ENCODE measurements at places on chromosomes 11 and 22.

DNA sequence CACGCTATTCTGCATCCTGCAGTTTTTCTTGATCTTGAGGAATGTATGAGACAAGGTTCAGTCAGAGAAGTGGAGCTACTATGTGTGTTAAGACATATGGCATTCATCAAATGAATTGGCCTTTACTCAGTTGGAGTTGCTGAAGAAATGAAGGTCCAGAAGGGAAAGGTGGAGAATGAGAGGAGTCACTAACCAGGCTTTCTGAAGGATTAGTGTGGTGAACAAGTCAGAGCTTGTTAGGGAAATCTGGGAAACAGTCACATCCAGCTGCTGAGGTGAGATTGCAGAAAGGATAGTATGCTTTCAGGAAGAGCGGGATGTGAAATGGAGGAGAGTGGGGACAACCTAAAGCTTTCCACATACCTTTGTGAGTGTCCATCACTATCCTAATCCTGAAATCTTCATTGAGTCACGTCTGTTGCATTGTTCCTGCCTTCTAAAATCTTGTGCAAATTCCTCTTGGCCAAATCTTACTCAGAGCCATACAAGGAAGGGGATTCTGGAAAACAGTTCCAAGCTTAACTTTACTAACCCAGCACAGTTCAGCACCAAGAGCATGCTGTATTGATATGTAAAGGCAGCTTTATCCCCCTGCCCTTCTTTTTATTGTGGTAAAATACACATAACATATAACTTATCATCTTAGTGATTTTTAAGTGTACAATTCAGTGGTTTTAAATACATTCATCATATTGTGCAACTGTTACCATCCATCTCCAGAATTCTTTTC, 11.4 kb upstream of the PITPNB start:
- no peak for DNase-seq

DNA sequence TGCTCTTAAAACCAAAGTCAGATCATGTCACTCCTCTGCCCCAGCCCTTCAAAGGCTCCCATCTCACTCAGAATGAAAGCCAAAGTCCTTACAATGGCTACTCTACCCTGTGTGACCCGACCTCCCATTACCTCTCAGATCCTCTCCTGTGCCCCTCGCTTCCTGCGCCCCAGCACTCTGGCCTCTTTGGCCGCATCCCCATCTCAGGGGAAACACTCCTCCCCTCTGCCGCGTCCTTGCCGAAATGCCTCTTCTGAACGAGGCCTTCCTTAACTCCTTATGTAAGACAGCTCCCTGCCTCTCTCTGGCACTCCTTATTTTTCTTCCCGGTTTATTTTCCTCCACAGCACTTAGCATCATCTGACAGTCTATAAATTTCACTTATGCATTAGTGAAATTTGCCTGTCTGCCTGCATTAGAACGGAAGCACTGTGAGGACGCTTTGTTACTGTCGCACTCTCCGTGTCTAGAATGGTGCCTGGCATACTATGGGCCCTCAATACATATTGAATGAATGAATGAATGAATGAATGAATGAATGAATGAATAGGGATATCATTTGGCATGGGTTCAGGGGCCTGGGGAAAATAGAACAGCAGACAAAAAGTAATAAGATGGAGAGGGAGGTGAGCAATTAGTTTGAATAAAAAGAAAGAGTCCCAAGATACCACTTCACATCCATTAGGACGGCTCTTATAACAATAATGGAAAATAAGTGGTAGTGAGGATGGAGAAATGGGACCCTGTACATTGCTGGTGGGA, 137.8 kb downstream of the CEP164 start:
- DNase-seq: no peak

DNA sequence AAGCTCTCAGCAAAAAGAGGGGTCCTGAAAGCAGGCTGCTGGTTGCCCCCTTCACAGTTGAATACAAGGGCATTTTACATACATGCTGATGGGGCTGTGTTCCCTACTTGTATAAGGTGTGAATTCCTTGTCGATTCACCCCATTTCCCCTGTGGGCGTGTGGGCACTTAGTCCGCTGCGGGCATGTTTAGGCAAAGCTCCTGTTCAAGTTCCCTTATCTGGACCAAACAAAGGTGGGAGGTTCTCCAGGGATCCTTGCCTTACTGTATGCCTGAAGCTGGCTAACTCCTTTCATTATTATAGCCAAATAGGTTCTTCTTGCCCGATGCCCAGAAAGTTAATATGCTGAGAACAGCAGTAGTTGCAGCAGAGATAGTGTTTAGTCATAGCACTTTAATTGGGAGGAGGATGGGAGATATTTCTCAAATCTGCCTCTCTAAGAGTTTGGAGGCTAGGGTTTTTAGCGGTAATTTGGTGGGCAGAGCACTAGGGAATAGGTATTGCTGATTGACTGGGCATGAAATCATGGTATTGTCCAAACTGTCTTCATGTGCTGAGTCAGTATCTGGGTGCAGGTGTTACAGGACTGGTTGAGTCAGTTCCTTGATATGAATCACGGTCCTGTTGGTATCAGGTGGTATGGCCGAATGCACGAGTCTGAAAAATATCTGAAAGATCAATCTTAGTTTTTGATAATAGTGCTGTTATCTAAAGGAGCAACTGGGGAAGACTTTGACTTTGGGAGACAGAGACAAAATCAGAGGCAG, 32.7 kb downstream of the METTL15 start:
- DNase-seq: no peak

GRCh38 chr11:119584193-119585042, 144.6 kb downstream of the NECTIN1 start:
- DNase-seq: peak; percentile 25

- DNase-seq: no peak
These were observed 33.4 kb downstream of the GDPD5 start for GRCh38 chr11:75492181-75492820.

DNA sequence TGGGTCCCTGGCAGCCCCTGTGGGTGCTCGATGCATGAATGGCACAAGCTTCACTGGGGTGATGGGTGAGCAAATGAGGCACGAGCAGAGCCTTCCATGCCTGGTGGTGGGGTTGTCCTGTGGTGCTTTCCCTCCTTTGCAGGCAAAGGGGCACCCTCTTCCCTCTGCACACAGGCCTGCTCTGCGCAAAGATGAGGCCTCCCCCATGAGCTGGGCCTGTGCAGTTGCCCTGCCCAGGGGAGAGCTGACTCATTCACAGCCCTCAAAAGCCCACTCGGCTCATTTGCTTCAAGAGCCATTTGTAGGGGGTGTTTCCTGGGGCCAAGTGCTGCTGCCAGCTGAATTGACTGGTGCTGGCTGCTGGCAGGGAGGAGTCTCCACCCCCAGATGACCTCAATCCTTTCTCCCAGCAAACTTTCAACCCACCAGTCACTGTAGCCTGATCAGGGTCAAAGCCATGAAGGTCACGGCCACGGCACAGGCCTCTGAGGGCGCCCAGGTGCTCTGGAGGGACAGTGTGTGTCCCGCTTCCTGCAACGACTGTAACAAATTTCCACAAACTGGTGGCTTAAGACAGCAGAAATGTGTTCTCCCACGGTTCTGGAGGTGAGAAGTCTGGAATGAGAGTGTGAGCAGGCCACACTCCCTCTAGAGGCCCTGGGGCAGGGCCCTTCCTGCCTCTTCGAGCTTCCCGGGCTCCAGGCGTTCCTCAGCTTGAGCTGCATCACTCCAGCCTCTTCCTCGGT, 48.8 kb upstream of the ANO1 start:
- no peak for DNase-seq

GRCh38 chr11:26583550-26583949, 11.5 kb upstream of the MUC15 start:
- DNase-seq: no peak

GRCh38 chr11:133708547-133709051, 136.7 kb downstream of the SPATA19 start:
- DNase-seq: no peak

DNA sequence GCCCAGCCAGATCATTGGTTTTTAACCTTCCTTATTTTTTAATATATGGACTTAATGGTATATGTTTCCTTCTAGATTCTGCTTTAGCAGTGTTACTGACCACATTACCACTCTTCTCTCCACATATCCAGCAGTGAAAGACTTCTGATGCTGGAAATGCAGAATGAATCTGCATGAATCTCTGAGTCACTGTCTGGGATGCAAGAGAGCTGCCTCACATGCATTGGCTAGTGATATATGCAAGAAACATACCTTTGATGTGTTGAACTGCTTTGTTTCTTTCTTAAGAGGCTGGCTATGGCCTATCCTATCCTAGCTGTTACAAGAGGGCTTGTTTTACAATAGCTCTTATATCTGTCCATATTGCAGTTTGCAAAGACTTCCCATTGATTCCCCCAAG, 16.6 kb upstream of the AMPD3 start:
- DNase-seq: no peak

- DNase-seq: peak; percentile 60
These were observed 7.3 kb downstream of the STARD10 start for GRCh38 chr11:72786305-72787215.

DNA sequence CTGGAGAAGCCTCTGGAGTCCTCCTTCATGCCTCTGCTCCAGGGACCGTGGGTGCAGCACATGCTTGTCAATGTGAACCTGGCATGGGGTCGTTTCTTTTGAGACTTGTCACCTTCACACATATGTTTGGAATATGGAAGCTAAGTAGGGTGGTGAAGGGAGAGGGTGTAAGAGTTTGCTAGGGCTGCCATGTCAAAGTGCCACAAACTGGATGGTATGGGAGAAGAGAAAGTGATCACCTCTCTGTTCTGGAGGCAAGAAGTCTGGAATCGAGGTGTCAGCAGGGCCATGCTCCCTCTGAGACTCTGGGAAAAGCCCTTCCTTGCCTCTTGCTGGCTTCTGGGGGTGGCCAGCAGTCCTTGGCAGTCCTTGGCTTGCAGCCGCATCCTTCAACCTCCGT, 8.7 kb upstream of the TSPAN18 start:
- DNase-seq: no peak

GRCh38 chr11:68141246-68142027, 20.2 kb upstream of the CHKA start:
- DNase-seq: no peak

DNA sequence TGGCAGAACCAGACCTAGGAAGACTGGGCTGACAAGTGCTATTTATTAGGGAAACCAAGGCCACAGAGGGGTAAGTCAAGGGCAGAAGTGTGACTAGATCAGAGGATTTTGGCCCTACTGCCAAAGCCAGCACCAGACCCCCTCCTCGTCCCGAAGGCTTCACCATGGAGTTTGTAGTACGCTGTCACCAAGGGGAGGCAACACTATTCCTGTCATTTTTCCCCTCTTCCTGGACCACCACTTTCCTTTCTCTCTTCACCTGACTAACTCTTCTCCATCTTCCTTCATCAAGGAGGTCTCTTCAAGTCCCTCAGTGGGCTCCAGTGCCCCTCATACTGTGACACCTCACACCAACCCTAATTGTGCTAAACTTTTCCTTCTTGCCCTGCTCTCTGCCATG, 34.9 kb downstream of the MN1 start:
- no peak for DNase-seq

GRCh38 chr22:25564979-25565677, 653 bp downstream of the GRK3 start:
- peak; percentile 22 for DNase-seq

- peak; percentile 18 for DNase-seq
These were observed 773 bp upstream of the PATL1 start for GRCh38 chr11:59669611-59670009.

- no peak for DNase-seq
These were observed 304.2 kb downstream of the INSC start for GRCh38 chr11:15418921-15419320.

GRCh38 chr11:94553938-94554337, 10.2 kb downstream of the FUT4 start:
- DNase-seq: no peak

GRCh38 chr11:12592283-12592682, 81.9 kb upstream of the TEAD1 start:
- no peak for DNase-seq

DNA sequence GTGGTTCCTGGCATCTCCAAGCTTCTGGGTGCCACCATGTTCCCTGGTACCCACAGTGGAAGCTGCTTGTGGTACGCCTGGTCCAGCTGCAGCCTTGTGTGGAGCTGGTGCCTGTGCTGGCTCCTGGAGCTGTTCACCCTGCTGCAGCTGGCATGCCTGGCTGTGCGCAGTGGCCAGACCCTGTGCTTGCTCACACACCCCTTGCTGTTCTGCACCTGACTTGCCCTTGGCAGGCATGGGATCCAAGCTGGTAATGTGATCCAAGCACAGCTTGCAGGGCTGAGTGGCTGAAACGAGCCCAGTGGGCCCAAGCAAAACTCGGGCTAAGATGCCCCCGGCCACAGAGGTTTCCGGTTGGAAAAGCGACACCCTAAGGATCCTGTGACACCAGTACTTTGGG, 104.7 kb upstream of the CLMP start:
- no peak for DNase-seq

- DNase-seq: no peak
These were observed 218.0 kb upstream of the PITPNB start for GRCh38 chr22:28137036-28137435.

DNA sequence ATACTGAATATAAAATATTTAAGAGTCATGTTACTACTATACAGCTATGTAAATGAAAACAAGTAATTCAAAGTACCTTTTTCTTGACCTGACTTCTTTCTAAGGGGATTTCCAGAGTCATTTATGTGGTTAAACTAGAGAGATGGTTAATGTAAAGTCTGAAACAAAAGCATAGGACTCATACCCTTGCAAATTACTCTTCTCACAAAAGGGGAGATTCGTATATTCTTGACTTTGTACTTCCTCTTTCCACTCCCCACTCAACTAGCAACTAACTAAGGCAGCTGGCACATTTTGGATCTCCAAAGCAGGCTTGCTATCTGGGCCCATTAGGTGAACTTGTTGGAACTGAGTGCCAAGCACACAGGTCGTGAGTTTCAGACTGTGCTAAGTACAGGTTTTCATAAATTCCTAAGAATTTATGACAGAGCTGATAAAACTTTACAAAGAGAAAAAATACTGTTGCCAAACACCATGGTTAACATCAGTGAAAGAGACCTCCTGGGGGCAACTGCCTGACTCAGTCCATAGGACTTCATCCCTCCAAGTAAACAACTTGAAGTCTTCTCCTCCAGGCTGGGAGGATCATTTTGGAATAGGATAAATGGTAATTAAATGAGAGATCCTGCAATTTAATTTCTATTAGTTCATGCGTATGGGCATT, 77.0 kb upstream of the DDI1 start:
- no peak for DNase-seq

GRCh38 chr22:29266564-29267461, 968 bp downstream of the RHBDD3 start:
- no peak for DNase-seq

GRCh38 chr11:19557720-19558140, 154.9 kb upstream of the NAV2 start:
- peak; percentile 81 for DNase-seq

GRCh38 chr11:84524422-84525051, 1102.6 kb downstream of the DLG2 start:
- DNase-seq: no peak

- DNase-seq: no peak
These were observed 1.5 kb downstream of the LARGE1 start for GRCh38 chr22:33918676-33919365.

DNA sequence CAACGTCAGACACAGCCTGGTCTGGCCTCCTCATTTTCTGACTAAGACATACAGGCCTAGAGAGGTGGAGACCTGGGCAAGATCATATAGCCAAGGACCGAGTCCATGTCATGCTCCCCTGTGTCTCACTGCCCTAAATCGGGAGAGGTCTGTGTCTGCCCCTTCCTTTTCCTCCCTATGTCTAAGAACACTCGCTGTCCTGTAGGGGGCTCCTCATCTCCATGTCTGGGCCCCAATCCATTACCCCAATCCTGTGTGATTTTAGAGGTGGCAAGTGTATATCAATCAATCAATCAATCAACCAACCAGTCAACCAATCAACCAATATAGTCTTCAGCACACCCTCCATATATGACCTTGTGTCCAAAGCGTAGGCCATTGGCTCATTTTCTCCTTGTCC, 125.7 kb downstream of the KIRREL3 start:
- DNase-seq: no peak

- DNase-seq: no peak
These were observed 28.2 kb downstream of the OR10D3 start for GRCh38 chr11:124211321-124211720.

All from progenitor cell of endocrine pancreas (in vitro differentiated cells).